ENCODE measurements at places on chromosomes 2 and 18.

GRCh38 chr18:48815581-48816324, 135.0 kb downstream of the SMAD7 start:
- no peak for DNase-seq

DNA sequence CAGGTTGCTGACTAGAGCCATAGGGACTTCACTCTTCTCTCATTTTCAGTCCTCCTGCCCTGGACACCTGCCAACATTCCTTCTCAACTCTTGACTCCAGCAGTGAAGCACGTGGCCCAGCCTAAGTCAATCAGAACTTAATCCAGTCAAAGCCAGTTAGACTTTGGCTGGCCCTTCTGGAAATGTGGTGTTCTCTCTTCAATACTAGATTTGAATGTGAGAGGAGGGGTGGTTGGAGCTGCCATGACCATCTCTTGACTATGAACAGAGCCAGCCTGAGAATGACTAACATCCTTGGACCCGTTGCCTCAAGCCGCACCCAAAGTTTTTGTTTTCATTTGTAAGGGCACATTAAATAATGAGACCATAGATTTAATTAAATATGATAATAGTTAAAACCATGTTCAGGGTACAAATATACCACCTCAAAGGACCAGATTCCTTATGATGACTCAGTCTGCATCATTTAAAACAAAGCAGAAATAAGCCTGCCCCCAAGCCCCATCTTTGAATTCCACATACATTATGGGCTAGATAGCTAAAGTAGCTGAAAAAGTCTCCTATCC, 49.7 kb upstream of the RASGRP3 start:
- no peak for DNase-seq

- DNase-seq: no peak
Measured at GRCh38 chr2:64295326-64296139, 151.3 kb upstream of the PELI1 start.

DNA sequence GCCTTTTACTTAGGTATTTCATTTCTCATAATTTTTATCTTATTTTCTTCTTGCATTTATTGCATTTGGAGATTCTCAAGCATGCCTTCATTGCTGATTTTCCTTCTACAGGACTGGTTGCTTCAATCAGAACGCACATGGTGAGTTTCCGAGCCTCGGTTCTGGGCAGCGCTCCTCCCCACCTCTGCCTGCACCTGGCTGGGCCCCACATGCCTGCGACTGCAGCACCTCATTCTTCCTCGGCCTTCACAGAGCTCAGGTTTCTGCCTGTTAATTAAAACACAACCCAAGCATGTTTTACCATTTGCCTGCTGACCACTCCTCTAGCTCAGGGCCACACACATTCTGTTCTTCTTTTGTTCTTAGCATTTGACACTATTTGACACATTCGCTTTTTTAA, 398.8 kb downstream of the GALR1 start:
- DNase-seq: no peak

DNA sequence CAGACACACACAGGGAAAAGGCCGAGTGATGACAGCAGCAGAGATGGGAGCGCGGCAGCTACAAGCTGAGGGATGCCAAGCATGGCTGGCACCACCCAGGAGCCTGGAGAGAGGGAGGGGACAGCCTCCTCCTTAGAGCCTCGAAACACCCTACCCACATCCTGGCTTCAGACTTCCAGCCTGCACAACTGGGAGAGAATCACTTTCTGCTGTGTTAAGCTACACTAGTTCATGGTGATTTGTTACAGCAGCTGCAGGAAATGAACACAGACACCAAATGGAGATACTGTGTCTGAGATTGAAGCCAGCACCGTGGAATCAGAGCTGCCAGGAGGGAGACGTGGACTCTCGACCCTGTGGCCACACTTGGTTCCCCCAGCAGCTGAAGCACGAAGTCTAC, 27.5 kb upstream of the FOSL2 start:
- no peak for DNase-seq

- DNase-seq: no peak
Measured at GRCh38 chr2:3041841-3042600, 335.6 kb downstream of the EIPR1 start.

GRCh38 chr18:10247021-10247741, 207.3 kb upstream of the APCDD1 start:
- DNase-seq: no peak

DNA sequence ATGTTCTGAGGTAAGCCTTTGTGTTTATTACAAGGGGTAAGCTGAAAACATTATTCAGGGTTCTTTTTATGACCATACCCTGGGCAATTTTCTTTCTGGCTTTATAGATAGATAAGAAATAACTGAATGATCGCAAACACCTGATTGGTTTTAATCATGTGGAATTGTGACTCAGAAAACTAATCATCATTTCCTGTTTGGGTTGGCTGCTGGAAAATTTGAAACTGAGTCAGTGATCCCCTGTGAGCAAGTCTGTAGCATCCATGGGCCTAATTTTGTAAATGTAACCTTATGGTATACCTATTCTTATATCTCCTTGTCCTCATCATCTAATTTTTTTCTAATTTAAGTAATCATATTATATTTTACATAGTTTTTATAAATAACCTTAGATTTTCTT, 34.3 kb downstream of the CCDC68 start:
- no peak for DNase-seq
